ENCODE measurements at places on chromosomes 5 and 9.

DNA sequence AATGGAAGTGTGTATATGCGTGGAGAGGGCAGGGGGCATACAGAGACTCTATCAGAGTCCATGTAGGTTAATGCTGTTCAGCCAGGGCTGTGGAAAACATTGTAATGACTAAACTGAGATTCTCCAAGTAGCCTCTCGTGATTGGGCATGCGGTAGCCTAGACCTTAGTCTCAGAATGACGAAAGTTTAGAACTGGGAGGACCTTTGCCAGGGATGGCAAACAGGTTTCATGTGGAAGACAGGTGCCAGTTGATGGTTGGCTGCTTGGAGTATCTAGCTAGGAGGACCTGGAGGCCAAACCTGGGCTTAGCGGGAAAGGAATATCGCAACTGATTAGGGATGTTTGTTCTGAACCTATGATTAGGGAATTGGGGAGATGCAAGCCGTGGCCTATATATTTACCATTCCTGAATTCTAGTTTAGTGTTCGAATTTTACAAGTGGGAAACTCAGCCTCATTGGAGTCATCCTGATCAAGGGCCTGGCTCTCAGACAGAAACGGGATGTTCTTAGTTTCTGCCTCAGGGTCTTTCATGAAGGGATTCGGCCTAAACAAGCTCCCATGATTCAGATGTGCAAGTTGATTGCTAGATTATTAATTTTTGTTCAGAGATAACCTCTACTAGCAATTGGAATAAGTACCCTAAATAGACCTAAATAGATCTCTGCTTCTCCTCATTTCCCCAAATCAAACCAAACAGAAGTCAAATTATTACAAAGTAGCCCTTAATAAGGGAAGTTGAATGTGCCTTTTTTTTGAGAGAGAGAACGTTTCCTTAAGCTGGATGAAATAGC lies 26.8 kb upstream of the TJP2 start:
- no peak for DNase-seq

GRCh38 chr9:135986605-135987004 lies 25.4 kb upstream of the UBAC1 start:
- DNase-seq: no peak

DNA sequence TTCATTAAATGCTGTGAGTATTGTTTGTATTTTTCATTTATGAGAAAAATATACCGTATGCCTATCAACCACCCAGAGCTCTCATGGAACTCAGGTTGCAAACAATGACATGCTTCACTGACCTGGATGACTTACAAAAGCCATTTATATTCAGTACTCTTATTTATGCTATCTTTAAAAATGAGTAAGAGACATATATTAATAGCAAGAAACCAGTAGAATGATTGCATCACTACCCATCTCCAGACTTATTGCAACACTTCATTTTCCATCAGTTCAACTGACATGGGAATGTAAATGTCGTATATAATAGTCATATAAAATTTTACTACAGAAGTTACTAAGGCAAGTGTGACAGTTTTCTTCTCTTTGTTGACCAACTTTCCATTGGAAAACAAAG lies 69.1 kb downstream of the OTP start:
- no peak for DNase-seq

- no peak for DNase-seq
Observed at GRCh38 chr5:16570121-16570815, 46.5 kb downstream of the RETREG1 start.

GRCh38 chr5:74239261-74239660 lies 401.3 kb downstream of the ENC1 start:
- DNase-seq: no peak

- no peak for DNase-seq
Observed at GRCh38 chr9:20526500-20527319, 95.6 kb downstream of the MLLT3 start.

GRCh38 chr9:16032799-16033198 lies 480.0 kb downstream of the CCDC171 start:
- no peak for DNase-seq

GRCh38 chr5:139335811-139336210 lies 5.8 kb upstream of the PAIP2 start:
- no peak for DNase-seq

DNA sequence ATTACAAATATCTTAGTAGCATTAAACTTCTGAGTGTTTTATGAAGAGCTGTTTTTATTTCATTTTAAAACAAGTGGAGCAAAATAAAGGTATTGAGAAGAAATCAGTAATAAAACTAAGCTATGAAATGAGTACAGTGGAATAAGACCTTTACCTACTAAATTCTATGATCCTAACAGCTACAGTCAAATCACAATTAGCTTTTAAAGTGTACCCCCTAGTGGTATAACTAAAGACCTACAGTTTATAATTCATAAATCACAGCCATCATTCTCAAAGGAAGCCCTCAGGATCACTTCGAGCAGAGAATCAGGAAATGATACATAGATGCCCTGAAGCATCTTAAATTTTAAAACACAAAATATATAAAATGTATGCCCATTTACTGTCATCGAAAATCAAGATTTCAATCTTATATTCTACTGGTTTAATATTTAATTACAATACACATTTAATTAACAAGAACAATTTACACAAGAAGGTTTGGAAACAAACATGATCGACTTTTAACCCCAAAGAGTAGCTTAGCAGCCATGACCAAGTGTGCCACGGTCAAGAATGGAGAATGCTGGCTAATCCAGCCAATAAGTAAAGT lies 12.3 kb downstream of the CCNH start:
- no peak for DNase-seq

DNA sequence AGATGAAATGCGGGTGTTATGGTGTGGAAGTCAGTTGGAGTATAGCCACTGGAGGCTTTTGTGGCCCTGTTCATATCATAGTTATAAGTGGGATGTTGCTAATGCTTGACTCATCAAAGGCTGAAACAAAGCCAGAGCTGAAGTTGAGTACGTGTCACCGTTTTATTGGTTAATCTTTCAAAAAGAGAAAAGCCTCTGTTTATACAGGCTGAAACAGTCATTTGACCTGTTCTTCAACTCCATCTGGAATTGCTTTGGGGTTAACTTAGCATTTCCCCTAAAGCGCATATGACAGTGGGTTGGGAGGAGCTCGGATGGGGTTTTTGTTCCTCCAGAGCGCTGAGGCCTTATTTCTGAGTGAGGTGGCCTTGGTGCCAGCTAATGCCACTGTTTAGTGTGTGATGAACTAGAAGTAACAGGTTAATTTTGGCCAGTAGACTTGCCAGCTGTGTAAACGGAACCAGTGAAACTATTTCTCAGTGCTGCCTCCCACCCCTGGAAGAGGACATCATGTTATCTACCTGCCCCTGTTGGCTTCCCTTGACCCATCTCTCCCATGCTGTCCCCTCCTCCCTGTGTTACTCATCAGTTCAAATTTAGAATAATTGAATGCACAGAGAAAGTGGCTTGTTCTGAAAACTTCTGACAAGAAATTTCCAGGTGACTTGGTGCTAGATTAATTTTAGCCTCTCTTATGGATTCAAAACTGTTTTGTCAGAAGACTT lies 34.2 kb downstream of the MTAP start:
- no peak for DNase-seq

GRCh38 chr9:126295082-126295477 lies 31.5 kb upstream of the MVB12B start:
- no peak for DNase-seq

DNA sequence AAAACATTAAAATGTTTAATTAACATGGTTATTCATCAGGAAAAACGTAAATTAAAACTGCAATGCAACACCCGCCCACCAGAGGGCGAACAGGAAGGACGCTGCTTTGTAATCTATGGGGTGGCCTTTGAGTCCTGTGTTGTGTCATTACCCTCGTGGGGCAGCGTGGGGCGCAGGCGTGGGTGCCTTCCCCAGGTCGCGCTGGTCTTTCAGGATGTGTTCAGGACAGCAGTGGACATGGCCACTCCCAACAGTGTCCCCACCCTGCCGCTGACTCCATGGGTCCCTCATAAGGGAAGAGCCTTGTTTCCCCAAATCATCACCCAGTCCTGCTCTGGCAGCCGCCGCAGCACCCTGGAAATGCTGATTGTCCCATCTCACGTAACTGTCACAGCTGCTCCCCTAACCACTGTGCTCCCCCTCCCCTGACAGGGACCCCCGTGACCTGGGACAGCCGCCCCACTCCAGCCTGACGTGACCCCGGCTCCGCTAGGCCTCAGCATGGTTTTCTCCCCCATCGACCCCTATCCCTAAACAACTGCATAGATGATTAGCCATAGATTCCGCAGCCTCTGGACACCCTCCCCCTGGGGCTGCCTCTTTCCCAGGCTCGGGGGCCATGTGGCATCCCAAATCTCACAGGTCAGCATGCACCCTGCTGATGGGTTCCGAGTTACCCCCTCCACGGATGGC lies 36.4 kb downstream of the GLT6D1 start:
- peak; percentile 57 for DNase-seq

GRCh38 chr9:34869390-34869789 lies 88.7 kb upstream of the PHF24 start:
- DNase-seq: no peak

Data from activated CD4-positive, alpha-beta T cell treated with anti-CD3 and anti-CD28 coated beads for 4 hours (primary cell).